ENCODE measurements at places on chromosomes 12 and 14. TPM values are rescaled to one million over a fixed set of nuclear protein-coding genes. Genes with fewer than 3 reads are reported as not detected.

- H3K27ac ChIP-seq, result no peak overlapping the region
- no peak for DNase-seq
- no peaks in the 10 kb centered on the region for H3K27me3 ChIP-seq
- no peak overlapping the region for H3K4me3 ChIP-seq
Observed at GRCh38 chr14:96086032-96086431, 46.9 kb downstream of the C14orf132 start.

DNA sequence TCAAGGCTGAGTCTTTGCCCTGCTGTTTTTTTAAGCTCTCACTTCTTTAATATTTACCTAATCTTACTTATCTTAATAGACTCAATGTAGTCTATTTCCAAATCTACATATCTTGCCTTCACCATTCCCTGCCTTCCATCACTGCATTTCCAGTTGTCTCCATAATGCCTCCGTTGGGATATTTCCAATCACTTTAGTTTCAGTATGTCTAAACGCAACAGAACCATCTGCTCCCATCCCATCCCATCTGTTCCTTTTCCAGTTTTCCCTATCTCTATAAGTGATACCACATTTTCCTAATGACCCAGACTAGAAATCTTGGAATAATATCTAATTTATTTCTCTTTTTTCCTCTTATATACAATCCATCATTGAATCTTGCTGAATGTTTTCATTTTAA, 15.1 kb upstream of the CCDC198 start:
- no peaks in the 10 kb centered on the region for H3K4me1 ChIP-seq
- no peaks in the 10 kb centered on the region for H3K27me3 ChIP-seq
- no peak overlapping the region for H3K4me3 ChIP-seq

- H3K36me3 ChIP-seq, result no peaks in the 10 kb centered on the region
- H3K27ac ChIP-seq, result no peak overlapping the region
- no peaks in the 10 kb centered on the region for H3K4me1 ChIP-seq
- no peak overlapping the region for H3K4me3 ChIP-seq
- no peaks in the 10 kb centered on the region for H3K27me3 ChIP-seq
Observed at GRCh38 chr12:88590851-88591250, 10.6 kb upstream of the KITLG start.

- H3K4me1 ChIP-seq, result peaks cover 7% of the 10 kb centered on the region
- no peak overlapping the region for H3K4me3 ChIP-seq
- H3K27ac ChIP-seq, result no peak overlapping the region
Observed at GRCh38 chr12:13090054-13090453, 13.4 kb downstream of the GSG1 start.

The PLEKHG3 gene
- total RNA-seq, result 3.0 TPM

- peaks cover 2% of the 10 kb centered on the region for H3K27me3 ChIP-seq
- H3K4me1 ChIP-seq, result peaks cover 5% of the 10 kb centered on the region
- DNase-seq, result no peak
- no peaks in the 10 kb centered on the region for H3K36me3 ChIP-seq
Observed at GRCh38 chr12:981176-981828, 9.7 kb upstream of the ERC1 start.

DNA sequence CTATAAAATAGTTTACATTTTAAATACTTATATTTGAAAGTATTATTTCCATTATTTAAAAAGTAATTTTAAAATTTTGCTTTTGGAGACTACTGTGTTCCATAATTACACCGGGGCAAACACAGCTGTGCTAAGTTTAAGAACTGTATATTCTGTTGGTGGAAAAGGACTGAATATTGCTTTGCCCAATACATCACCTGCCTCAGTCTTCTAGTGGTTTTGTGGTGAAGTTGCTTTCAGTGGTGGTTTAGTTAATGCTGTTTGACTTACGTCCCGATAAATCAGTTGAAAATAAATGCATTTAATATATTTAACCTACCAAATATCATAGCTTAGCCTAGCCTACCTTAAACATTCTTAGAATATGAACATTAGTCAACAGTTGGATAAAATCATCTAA, 23.4 kb downstream of the FBXO34 start:
- H3K36me3 ChIP-seq, result peaks cover 16% of the 10 kb centered on the region
- H3K27ac ChIP-seq, result no peak overlapping the region
- H3K4me1 ChIP-seq, result peaks cover 37% of the 10 kb centered on the region
- no peaks in the 10 kb centered on the region for H3K27me3 ChIP-seq
- no peak overlapping the region for H3K4me3 ChIP-seq

The KRT82 gene
- total RNA-seq, result not detected

GRCh38 chr12:111597831-111598636, 1.1 kb downstream of the ATXN2 start:
- H3K36me3 ChIP-seq, result no peaks in the 10 kb centered on the region
- no peaks in the 10 kb centered on the region for H3K27me3 ChIP-seq
- peak overlapping the region; percentile 58 for H3K27ac ChIP-seq
- peaks cover 17% of the 10 kb centered on the region for H3K4me1 ChIP-seq

DNA sequence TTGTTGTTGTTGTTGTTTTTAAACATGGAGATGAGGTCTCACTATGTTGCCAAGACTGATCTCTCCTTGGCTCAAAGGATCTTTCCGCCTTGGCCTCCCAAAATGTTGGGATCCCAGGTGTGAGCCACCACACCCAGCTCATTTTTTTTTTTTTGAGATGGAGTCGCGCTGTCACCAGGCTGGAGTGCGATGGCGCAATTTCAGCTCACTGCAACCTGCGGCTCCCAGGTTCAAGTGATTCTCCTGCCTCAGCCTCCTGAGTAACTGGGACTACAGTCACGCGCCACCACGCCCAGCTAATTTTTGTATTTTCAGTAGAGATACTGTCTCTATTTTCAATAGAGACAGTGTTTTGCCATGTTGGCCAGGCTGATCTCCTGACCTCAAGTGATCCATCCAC, 4.9 kb upstream of the CLIP1 start:
- H3K4me3 ChIP-seq, result no peak overlapping the region
- no peaks in the 10 kb centered on the region for H3K36me3 ChIP-seq
- peaks cover 12% of the 10 kb centered on the region for H3K4me1 ChIP-seq

The C12orf50 gene
- not detected for total RNA-seq

GRCh38 chr12:24839268-24839791, 109.6 kb downstream of the BCAT1 start:
- peak; percentile 86 for DNase-seq
- H3K36me3 ChIP-seq, result peaks cover 20% of the 10 kb centered on the region
- peak overlapping the region; percentile 87 for H3K27ac ChIP-seq

GRCh38 chr14:61761557-61761956, 663 bp upstream of the SNAPC1 start:
- H3K36me3 ChIP-seq, result peaks cover 18% of the 10 kb centered on the region
- peak overlapping the region; percentile 97 for H3K27ac ChIP-seq
- no peaks in the 10 kb centered on the region for H3K27me3 ChIP-seq
- peak overlapping the region; percentile 88 for H3K4me3 ChIP-seq
- no peak for DNase-seq

DNA sequence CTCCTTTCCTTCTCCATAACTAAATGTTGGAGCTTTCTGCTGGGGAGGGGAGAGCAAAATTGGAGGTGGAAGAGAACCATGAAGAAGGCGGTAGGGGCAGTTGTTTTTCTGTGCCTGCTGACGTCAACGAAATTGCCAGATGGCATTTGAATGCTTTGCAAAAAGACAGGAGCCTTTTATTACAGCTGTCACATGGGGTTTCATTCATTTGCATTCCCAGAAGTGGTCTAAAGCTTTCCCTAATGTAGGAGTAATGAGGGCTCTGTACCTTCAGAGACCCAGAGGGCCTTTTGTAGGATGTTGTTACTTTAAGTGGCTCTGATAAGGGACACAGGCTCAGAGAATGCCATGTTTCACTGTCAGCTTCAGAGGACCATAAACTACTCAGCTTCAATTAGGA, 107.1 kb upstream of the SLCO1C1 start:
- H3K4me1 ChIP-seq, result no peaks in the 10 kb centered on the region
- no peak overlapping the region for H3K27ac ChIP-seq
- no peaks in the 10 kb centered on the region for H3K36me3 ChIP-seq
- H3K4me3 ChIP-seq, result no peak overlapping the region
- H3K27me3 ChIP-seq, result no peaks in the 10 kb centered on the region
- no peak for DNase-seq

GRCh38 chr14:23483236-23483854, 13.8 kb downstream of the NGDN start:
- H3K27me3 ChIP-seq, result no peaks in the 10 kb centered on the region
- no peak overlapping the region for H3K27ac ChIP-seq
- DNase-seq, result no peak
- no peak overlapping the region for H3K4me3 ChIP-seq
- H3K4me1 ChIP-seq, result peaks cover 1% of the 10 kb centered on the region

The RASSF9 gene
- total RNA-seq, result not detected

DNA sequence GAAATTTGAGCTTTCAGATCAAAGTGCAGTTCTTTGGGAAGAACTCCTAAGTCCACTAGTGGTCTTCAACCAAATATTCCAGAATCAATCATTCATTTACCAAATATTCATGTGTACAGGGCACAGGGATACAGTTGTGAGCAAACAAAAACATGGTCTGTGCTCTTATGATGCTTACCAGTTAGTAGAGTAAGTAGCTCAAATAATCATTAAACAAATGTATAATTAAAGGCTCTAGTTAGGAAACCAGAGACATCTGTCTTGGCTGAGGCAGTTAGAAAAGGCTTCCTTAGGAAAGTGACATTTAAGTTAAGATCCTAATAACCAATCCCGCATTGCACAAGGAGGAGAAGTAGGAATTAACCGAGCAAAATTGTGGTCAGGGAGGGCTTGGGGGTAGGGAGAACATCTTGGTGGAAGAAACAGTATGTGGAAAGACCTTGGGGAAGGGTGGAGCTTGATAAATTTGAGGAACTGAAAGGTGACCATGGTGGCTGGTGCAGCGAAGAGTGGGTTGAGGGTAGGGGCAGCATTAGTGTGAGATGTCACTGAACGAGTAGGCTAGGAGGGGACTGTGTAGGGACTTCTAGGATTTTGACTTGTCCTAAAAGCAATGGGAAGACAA, 40.0 kb downstream of the PEBP1 start:
- DNase-seq, result no peak
- no peaks in the 10 kb centered on the region for H3K4me1 ChIP-seq
- H3K27ac ChIP-seq, result no peak overlapping the region
- no peak overlapping the region for H3K4me3 ChIP-seq
- no peaks in the 10 kb centered on the region for H3K27me3 ChIP-seq

- no peak for DNase-seq
- H3K4me1 ChIP-seq, result peaks cover 55% of the 10 kb centered on the region
- peak overlapping the region; percentile 18 for H3K4me3 ChIP-seq
- peak overlapping the region; percentile 92 for H3K27ac ChIP-seq
- H3K36me3 ChIP-seq, result peaks cover 38% of the 10 kb centered on the region
Observed at GRCh38 chr14:95496690-95497259, 19.7 kb downstream of the SYNE3 start.

DNA sequence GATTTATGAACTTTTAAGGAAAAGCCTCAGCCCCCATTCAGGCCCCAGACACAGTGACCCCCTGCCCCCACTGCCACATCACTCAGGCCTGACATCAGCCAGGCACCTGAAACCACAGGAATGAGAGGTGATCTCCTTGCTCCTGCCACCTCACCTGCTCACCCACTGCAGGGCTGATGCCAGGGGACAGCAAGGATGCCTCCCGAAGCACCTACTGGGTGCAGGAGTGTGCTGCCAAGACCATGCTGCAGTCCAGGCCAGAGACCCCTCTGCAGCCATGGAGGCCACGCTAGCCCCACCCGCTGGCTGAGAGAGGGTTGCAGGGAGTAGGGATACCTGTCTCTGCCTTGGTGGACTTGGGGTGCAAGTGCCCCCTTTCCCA, 18.6 kb upstream of the KRT7 start:
- H3K4me3 ChIP-seq, result no peak overlapping the region
- peak; percentile 66 for DNase-seq
- H3K27ac ChIP-seq, result no peak overlapping the region
- no peaks in the 10 kb centered on the region for H3K36me3 ChIP-seq

The CLEC1B gene
- not detected for total RNA-seq

DNA sequence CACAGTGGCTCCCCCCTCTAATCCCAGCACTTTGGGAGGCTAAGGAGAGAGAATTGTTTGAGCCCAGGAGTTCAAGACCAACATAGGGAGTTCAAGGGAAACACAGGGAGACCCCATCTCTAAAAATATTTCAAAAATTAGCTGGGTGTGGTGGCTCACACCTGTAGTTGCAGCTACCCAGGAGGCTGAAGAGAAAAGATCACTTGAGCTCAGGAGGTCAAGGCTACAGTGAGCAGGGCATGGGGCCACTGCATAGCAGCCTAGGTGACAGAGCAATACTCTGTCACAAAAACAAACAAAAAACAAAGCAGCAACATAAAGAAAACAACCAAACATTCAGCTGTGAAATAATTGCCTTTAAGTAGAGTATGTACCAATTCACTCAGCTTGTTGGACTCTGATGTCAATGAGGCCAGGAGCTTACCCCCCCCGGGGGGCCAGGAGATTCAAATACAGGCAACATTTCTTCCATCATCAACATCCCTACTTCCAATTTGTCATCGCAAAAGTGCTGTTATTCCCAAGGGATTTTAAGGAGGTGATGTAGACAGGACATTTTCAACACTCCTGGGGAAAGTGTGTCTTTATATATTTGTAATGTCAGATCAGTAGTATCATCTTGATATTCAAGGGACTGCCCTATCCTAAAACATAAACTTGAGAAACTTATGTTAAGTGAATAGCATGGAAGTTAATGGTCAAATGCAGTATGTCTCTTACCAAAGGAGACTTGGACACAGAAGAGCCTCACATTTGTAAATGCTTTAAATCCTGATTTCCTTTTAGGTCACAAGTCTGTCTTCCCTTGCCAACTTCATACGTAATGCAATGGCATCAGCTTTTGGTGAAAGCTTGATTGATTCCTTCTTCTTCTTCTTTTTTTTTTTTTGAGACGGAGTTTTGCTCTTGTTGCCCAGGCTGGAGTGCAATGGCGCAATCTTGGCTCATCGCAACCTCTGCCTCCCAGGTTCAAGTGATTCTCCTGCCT, 40.6 kb upstream of the AEBP2 start:
- H3K27me3 ChIP-seq, result no peaks in the 10 kb centered on the region
- no peak for DNase-seq
- no peaks in the 10 kb centered on the region for H3K4me1 ChIP-seq
- no peak overlapping the region for H3K4me3 ChIP-seq

The GPD1 gene
- total RNA-seq, result 0.62 TPM

The B4GALNT3 gene
- total RNA-seq, result 6.6 TPM

DNA sequence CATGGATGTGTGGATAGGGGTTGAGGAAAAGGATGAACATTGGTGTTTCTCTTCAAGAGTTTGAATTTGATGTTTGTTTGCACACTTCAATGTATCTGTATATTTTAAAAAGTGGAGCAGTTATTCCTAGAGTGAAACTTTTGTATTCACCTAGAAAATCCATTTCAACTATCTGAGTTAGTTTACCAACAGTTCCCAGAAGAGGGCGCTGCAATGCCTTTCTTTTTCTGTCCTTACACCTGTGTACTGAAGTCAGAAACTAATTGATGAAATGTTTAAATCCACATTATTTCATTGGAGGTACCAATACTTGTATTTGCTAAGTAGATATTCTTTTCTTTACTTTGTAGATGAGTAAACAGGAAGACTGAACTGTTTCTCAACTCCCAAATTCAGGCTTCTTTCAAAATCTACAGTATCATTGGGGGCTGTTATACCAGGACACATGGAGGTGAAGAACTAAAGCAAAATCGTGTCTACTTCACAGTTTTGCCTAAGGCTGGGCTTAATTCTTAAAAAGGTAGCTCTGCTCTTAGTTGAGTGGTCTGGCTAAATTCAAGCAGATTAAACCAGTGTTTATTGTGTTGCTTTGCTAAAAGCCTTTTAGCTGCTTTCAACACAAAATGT, 26.6 kb upstream of the KLRB1 start:
- H3K36me3 ChIP-seq, result peaks cover 11% of the 10 kb centered on the region
- H3K27me3 ChIP-seq, result peaks cover 4% of the 10 kb centered on the region
- peaks cover 50% of the 10 kb centered on the region for H3K4me1 ChIP-seq
- peak overlapping the region; percentile 64 for H3K4me3 ChIP-seq

Measured in activated CD4-positive, alpha-beta T cell treated with anti-CD3 and anti-CD28 coated beads, Interleukin-2, amount 10 ng/mL, durations not matched to agents 24 days and 14 days (primary cell).